Activated T-cell treated with anti-CD3 and anti-CD28 coated beads, Interleukin-2, amount 50 U/mL, for 24 hours (primary cell): ENCODE measurements at places on chromosomes 11 and 22.

GRCh38 chr11:35247428-35247827, 108.5 kb downstream of the CD44 start:
- DNase-seq = peak; percentile 47

DNA sequence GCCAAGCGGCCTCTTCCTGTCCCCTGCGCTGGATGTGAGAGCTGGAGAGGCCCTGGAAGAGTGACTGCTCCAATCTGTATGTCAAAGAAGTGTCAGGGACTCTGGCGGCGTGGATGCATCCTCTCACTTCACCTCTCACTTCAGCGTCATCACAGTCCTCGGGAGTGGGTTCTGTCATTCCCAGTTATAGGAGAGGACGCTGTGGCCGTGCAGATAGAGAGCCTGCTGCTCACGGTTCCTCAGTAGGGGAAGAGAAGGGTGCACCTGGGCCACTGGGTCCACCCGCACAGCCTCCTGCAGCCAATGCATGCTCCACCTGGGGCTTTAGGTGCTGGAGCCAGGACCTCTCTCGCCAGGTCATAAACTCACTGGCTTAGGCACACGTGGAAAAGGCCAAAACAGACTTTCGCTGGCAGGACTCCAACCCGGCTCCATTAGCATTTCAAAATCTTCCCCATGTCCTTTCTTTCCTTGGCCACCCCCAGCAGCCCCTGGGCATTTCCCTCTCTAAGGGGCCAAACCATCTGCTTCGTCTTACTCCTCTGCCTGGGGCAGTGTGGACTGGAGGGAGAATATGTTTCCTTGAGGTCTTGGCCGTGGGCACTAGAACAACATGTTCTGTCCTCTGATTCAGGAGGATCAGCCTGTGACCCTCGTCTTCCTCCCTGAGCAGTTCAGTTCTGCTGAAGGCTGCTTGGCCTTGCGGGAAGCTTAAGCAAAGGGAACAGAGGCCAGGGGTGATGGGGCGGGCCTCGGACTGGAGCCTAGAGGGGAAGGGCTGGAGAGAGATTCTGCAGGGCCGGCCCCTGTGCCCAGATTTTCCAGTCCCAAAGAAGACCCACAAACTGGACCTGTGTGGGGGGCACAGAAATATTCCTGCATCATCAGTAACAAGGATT, 57.8 kb downstream of the ST14 start:
- DNase-seq = no peak

DNA sequence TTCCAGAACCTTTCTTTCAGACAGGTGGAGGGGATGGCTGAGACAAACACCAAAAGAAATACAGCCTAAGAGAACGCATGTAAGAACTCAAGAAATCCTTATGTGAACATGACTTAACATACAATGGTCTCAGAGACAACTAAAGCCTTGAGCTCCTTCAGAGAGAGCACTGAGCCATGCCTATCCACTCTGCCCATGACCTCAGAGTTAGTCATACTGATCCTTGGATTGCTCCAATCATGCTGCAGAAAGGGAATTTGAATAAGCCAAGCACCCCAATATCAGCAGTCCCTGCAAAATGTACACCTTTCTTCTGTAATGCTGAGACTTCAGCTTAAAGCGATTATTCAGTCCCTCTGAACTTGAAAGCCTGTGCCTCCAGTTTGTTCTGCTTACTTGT, 43.2 kb upstream of the CHKA start:
- DNase-seq = no peak

GRCh38 chr22:49589811-49590210, 237.9 kb downstream of the BRD1 start:
- DNase-seq = peak; percentile 25

DNA sequence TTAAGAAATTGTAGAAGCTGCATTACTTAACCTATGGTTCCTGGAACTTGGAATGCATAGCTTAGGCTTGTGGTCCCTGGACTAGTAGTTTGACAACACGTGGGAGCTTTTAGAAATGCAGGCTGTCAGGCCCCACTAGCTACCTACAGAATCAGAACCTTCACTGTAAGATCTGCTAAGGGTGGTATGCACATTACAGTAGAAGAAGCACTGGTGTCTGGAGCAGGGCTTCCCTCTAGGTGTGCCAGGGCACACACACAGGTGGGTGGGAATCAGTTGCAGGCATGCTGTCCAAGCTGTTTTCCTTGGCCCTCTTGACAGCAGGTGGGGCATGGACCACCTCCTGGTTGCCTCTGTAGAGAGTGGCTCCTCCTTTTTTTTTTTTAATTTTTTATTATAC, 8.8 kb downstream of the NNMT start:
- no peak for DNase-seq
